Natural killer cell (primary cell): ENCODE measurements at places on chromosomes 13 and 19. TPM values are rescaled to one million over a fixed set of nuclear protein-coding genes. Genes with fewer than 3 reads are reported as not detected.

GRCh38 chr13:72678312-72678711, 49.1 kb downstream of the MZT1 start:
- DNase-seq, result no peak
- no peaks in the 10 kb centered on the region for H3K4me1 ChIP-seq
- H3K27ac ChIP-seq, result no peak overlapping the region
- H3K27me3 ChIP-seq, result no peaks in the 10 kb centered on the region
- H3K36me3 ChIP-seq, result no peaks in the 10 kb centered on the region

- no peak overlapping the region for H3K4me3 ChIP-seq
- H3K27ac ChIP-seq, result no peak overlapping the region
- peaks cover 20% of the 10 kb centered on the region for H3K4me1 ChIP-seq
- H3K36me3 ChIP-seq, result peaks cover 27% of the 10 kb centered on the region
- DNase-seq, result no peak
Observed at GRCh38 chr19:3520166-3521103, 14.3 kb downstream of the FZR1 start.

LGALS4 gene
- total RNA-seq, result 4.6 TPM

GRCh38 chr13:111577208-111577828, 256.9 kb downstream of the TEX29 start:
- H3K4me1 ChIP-seq, result no peaks in the 10 kb centered on the region
- H3K27me3 ChIP-seq, result no peaks in the 10 kb centered on the region
- no peak for DNase-seq

DNA sequence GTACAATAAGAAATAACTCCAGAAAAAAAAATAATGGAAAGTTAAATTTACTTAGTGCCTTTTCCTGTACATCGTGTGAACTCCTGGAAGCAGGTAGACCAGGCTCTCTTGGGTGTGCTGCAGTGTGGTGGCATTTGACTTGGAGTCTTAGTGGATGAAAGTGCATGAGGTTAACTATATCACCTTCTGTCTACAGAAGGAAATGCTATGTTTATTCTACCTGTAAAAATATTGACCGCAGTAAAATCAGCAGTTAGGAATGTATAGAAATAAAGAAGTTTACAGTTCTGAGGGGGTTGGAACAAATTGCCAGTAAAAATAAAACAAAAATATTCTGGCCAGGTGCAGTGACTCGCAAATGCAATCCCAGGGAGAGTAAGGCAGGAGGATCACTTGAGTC, 722.1 kb downstream of the LIG4 start:
- no peak for DNase-seq
- H3K4me1 ChIP-seq, result no peaks in the 10 kb centered on the region
- H3K27ac ChIP-seq, result no peak overlapping the region
- H3K4me3 ChIP-seq, result no peak overlapping the region
- H3K27me3 ChIP-seq, result no peaks in the 10 kb centered on the region

GRCh38 chr13:43979492-43979891, 99.8 kb downstream of the LACC1 start:
- DNase-seq, result no peak
- no peaks in the 10 kb centered on the region for H3K36me3 ChIP-seq
- no peaks in the 10 kb centered on the region for H3K27me3 ChIP-seq
- no peak overlapping the region for H3K27ac ChIP-seq

DNA sequence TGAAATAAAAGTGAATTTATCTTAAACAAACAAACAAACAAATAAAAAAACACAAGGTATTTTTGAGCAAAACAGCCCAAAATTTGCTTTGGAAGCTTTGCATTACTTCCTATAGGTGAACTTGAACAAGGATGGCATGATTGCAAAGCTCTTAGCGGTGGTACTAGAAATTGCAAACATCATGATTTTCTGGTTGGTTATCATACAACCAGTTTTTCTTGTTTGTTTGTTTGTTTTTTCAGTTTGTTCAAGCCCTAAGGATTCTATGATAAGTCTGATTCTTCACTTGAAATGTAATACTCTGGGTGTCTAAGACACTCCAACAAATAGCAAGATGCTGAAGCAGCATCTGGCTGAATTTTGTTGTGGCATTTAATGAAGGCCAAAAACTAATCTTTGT, 15.9 kb downstream of the DCLK1 start:
- H3K36me3 ChIP-seq, result no peaks in the 10 kb centered on the region
- H3K27ac ChIP-seq, result no peak overlapping the region
- H3K27me3 ChIP-seq, result no peaks in the 10 kb centered on the region
- H3K4me3 ChIP-seq, result no peak overlapping the region
- no peaks in the 10 kb centered on the region for H3K4me1 ChIP-seq

- H3K4me3 ChIP-seq, result no peak overlapping the region
- H3K36me3 ChIP-seq, result no peaks in the 10 kb centered on the region
- H3K27me3 ChIP-seq, result no peaks in the 10 kb centered on the region
- no peaks in the 10 kb centered on the region for H3K4me1 ChIP-seq
Observed at GRCh38 chr13:97810152-97810551, 143.3 kb upstream of the IPO5 start.
